ENCODE measurements at places on chromosomes 11 and 22. TPM values are rescaled to one million over a fixed set of nuclear protein-coding genes. Genes with fewer than 3 reads are reported as not detected.

GRCh38 chr11:108592591-108593213, 866 bp downstream of the EXPH5 start:
- DNase-seq, result peak; percentile 18

GLB1L3 gene
- not detected for total RNA-seq

SOX6 gene
- 0.27 TPM for total RNA-seq

GRCh38 chr11:64996710-64997380, at the start of gene BATF2:
Gene BATF2, minus strand, starts transcription at chr11:64996971. Its CDS starts 57 bp downstream, at chr11:64996914.
- DNase-seq, result peak; percentile 29

SLC22A6 gene
- not detected for total RNA-seq

DNA sequence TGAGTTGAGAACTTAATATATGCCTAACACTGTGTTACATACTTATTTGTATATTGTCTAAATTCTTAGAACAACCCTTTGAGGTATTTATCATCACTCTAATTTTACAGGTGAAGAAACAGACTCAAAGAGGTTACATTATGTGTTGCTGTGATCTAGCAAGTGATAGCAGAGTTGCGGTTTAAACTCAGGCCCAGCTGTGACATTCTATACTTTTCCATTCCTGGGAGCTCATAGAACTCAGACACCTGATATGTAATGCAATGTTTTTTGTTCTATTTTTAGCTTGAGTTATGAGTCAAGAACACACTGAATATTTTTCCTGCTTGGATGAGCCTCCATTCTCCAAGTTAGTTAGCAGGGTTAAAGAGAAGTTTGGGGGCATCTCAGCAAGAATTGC, 449.7 kb upstream of the DDI1 start:
- no peak for DNase-seq

- no peak for DNase-seq
These were observed 10.7 kb downstream of the CARD10 start for GRCh38 chr22:37508431-37508992.

- no peak for DNase-seq
These were observed 102.1 kb downstream of the SLC1A2 start for GRCh38 chr11:35317253-35317652.

DNA sequence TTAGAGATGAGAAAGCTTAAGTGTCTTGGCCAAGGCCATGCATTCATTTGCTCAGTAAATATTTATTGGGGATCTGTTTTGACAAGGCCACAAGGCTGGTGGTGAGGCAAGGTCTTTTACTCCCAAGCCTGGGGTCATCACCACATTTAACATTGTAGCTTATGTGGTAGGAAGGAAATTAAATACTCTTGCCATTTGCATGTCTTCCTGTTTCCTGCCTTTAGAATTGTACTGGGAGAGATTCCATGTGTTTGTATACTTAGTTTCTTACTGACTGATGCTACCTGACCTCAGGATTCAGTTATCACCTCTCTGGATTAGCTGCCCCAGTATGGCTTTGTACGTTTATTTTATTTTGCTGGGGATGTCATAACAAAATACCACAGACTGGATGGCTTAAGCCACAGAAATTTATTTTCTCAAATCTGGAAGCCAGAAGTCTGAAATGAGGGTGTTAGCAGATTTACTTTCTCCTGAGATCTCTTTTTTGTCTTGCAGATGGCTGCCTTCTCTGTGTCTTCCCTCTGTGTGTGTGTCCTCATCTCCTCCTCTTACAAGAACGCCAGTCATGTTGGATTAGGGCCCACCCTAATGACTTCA, 44.8 kb downstream of the SPECC1L start:
- DNase-seq, result no peak

HORMAD2 gene
- not detected for total RNA-seq

SMC1B gene
- not detected for total RNA-seq

- no peak for DNase-seq
These were observed 11.9 kb downstream of the B3GNT6 start for GRCh38 chr11:77046060-77046501.

LMO2 gene
- 37.0 TPM for total RNA-seq

DNA sequence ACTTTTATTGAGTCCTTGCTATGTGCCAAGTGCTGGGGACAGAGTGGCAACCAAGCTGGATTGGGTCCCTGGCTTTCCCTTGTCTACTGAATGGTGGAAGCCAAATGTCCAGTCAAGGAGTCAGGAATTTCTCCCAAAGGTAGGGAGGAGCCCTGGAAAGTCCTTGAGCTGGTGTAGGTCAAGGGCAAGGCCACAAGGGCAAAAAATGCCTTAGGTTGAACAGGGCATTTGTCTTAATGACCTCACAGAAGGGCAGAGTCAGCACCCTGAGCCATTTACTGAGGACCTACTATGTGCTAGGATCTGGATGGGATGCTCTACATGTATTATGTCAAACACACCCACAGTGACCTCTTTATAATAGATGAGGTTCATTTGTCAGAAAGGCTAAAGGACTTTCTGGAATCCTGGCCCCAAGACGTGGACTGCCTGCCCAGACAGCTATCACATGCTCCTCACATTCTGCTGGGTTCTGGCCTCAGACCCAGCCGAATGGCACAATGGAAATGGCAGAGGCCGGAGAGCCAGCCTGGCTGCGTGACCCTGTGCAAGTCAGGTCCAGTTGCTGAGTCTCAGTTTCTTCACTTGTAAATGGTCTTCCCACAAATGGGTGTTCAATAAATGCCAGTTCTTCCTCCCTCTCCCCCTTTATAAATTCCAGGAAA, 17.7 kb downstream of the MOGAT2 start:
- DNase-seq, result no peak

- DNase-seq, result no peak
These were observed 253.7 kb upstream of the B3GAT1 start for GRCh38 chr11:134665571-134666270.

DNA sequence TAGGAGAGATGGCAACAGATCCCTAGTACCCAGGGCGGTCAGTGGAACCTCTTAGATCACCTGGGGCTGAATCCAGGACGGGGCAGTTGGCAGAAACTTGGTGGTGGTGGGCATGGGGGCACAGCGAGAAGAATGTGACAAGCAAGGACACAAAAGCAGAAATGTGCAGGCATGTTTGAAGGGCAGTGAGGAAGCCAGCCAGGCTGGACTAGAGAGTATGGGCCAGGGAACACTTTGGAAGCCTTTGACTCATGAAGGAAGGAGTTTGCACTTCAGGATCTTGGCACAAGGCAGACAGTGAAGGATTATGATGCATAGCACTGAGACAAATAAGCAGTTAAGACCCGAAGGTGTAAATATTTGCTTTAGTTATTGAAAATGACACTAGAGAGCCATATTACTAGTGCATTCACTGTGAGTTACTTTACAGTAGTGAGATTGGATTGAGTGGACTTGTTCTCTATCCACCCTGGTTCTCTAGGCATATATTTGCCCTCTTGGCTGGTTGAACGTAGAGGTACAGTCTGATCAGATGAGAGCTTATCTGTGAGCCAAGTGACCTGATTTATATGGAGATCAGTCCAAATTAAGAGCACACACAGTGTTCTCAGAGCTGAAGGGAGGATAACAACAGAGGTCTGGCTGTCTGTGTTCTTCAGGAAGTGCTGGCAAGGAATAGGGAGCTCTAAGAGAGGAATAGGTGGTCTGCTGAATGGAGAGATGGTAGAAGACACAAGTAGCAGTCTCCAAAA, 210.4 kb downstream of the SNX19 start:
- no peak for DNase-seq

DNA sequence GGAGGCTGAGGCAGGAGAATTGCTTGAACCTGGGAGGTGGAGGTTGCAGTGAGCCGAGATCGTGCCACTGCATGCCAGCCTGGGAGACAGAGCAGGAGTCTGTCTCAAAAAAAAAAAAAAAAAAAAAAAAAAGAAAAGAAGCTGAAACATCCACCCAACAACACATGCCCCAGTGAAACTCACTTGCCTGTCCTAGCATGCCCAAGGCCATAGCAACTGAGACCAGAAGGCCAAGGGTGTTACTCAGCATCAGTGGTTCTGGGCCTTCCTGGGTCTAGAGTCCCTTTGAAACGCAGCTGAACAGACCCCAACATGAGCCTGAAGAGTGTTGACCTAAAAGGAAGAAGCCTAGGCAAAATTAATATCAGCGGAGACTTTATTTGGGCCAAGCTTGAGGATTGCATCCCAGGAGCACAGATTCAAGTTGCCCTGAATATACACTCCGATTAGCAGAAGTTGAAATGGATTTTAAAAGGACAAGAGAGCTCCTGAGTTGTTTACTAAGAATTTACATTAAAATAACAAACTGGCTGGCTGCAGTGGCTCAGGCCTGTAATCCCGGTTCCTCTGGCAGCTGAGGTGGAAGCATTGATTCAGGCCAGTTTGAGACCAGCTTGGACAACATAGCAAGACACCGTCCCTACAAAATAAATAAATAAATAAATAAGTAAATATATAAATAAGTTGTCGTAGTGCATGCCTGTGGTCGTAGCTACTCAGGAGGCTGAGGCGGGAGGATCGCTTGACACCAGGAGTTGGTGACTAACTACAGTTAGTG, 7.0 kb downstream of the PRDX5 start:
- no peak for DNase-seq

GRCh38 chr11:58671983-58672633, 49.6 kb downstream of the CNTF start:
- DNase-seq, result no peak

DNA sequence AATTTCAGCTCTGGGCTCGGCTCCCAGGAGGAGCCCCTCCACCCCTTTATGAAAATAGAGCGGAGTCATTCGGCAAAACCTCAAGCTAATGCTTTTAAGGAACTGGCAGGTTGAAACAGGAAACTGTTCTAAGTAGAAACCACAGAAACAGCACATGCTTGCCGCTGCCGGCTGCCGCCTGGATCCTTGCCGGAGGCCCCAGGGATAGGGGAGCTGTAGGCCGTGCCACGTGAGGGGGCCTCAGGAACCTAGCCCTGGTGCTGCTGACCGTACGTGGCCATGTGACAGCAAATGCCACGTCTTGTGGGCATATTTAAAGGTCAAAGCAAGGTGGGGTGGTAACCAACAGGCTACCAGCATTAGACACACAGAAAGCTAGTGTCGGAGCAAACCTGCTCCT, 77.9 kb upstream of the TIMP3 start:
- no peak for DNase-seq

- no peak for DNase-seq
These were observed 42.4 kb downstream of the FCHSD2 start for GRCh38 chr11:73099512-73100266.

- DNase-seq, result no peak
These were observed 103.6 kb downstream of the TRIM29 start for GRCh38 chr11:120034176-120034875.

DNA sequence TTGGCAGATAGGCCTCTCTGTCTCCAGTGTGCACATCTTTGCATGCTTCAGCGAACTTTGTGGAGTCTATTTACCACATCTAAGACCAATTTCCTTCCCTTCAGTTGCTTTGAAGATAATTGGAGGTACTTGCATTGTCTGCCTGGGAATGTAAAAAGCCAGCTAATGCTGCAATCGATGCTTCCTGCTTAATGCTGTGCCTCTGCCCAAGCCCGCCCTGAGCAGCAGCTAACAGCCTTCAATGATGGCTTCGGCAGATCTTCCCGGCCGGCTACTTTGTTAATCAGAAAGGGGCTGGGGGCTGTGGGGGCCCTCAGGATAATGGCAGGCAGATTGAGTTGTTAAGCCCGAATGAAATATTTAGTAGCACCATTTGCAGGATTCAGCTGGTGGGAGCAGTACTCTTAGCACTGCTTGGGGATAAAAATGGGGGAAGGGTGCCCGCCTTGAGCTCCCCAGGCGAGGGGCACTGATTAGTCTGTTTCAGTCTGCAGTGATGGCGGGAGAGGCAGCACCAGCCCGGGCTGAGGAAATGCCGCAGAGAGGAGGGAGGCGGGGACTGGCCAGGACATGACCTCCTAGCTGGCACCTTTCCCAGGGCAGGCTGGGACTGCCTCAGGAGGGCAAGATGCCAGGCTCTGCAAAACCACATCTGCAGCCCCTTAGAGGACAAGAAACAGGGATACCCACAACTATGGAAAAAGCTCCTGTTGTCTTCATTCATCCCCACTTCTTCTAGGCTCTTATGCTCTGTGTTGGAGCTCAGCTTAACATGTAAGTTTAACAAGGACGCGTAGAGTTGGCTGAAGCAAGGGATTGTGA, 460.0 kb downstream of the BUD13 start:
- no peak for DNase-seq
